ENCODE measurements at places on chromosomes 2 and 18.

GRCh38 chr2:39338502-39338901 lies 94.7 kb upstream of the CDKL4 start:
- no peak for DNase-seq

DNA sequence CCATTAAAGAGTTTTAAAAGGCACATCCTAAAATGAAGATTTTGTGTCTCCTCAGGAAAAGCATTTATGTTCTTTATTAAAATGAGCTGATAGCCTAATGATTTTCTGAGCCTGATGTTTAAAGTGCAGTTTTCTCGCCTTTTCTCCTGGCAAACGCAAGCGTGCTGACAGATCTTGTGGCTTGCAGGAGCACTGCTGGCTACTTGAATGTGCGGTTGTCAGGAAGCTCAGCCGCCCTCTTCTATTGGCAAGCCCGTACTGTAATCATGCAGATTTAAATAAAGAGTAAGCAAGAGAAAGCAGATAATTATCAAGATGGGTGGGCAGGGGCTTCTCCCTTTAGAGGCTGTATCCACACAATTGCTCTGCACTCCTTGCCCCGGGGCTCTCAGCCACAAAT lies 139.5 kb upstream of the SPHKAP start:
- DNase-seq, result no peak

DNA sequence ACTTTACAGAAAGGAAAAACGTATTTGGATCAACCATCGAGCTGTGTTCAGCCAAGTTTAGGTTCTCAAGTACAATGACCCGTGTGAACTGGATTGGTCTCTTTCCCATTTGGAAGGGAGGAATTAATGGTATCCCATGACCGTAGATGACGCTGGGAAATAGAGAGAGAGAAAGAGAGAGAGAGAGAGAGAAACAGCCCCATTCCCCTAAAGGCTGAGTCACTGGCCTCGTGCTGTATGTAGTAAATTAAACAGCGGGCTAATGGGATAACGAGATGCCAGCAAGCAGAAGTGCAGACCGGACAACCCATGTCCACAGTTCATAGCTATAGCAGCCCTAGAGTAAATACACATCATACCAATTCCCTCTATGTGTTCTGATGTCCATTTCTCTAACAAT lies 99.6 kb downstream of the BCL11A start:
- no peak for DNase-seq

DNA sequence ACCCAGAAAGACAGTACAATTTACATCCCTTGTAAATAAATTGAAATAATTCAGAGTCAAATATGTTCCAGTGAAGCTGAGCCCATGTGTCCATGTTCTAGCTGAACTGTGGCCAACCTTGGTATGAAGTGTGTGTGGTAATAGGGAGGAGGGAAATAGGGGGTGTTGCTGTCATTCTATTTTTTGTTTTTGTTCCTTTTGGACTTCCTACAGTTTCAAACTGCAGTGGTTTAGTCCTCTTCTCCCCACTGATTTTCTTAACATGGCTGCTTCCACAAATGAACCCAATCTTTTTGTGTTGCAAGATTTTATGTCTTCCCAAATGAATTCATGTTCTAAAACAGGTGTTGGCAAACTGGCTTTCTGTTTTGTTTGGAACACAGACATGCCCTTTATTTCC lies 156.9 kb downstream of the CCBE1 start:
- no peak for DNase-seq

GRCh38 chr2:180314086-180314485 lies 307.0 kb upstream of the CWC22 start:
- no peak for DNase-seq

DNA sequence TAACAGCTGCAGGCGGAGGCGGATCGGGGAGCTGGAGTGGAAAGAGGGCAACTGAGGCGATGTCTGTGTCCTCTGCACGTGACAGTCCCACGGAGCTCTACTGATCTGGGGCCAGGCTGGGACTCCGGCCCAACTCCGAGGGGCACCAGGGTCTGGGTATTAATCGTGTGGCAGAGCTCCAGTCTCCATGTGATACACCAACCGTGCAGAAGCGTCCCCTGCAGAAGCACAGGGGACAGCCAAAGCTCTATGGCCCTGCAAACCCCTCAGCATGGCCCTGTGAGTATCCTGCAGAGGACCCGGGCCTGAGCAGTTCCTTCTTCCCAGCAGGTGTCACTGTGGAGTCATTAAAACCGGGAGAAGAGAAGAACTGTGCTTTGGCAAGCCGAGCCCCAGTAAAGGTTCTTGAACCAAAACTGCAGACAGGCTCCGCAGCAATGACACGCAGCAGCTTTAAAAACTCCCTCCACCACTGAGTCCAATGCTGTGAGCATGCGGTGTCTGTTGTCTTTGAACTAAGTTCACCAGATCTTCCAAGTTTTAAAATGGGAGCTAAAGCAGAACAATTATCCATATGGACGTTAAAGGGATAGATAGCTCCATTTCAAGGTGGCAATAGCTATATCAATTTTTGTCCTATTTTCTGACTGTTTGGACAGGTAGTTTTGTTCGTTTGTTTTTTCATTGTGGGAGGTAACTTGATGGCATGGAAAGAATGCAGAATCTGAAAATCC lies 79.4 kb downstream of the TMEM182 start:
- no peak for DNase-seq

- DNase-seq, result no peak
Observed at GRCh38 chr2:172228177-172228808, 125.6 kb upstream of the DLX2 start.

DNA sequence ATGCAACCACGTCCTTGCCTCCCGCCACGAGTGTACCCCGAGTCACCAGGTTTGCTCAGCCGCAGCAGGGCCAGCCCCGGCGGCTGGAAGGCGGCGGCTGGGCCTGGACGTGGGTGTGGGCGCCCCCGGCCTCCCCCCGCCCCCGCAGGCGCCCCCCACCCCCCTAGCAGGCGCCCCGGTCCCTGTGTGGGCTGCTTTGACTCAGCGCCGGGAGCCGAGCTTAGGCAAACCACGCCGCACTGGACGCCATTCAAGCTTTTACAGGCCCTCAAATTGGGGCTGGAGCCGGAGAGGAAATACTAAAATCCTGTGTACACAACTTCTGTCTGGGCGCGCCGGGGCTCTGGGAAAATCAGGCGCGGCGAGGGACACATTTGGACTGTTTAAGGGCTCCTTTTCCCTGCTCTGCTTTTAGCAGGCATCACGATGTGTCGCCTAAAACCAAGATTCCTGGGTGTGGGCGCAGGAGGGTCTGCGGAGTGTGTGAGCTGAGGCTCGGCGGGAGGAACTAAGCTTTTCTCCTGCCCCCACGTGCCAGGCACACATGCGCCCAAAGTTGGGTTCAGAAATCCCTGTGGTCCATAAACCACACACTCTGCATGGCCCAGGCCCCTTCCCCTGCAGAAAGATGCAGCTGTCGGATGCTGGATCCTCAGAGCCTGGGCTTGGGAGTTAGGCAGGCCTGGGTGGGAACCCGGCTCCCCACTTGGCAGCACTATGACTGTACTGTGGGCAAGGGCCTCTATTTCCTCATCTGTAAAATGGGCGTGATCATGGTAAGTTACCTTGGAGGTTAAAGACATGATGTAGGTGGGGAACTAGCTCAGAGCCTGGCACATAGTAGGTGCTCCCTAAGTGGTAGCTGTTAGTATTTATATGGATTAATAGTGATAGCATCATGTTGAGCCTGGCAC lies 57.6 kb downstream of the ATOH8 start:
- no peak for DNase-seq

- DNase-seq, result no peak
Observed at GRCh38 chr2:70921031-70921430, 14.7 kb upstream of the ATP6V1B1 start.

DNA sequence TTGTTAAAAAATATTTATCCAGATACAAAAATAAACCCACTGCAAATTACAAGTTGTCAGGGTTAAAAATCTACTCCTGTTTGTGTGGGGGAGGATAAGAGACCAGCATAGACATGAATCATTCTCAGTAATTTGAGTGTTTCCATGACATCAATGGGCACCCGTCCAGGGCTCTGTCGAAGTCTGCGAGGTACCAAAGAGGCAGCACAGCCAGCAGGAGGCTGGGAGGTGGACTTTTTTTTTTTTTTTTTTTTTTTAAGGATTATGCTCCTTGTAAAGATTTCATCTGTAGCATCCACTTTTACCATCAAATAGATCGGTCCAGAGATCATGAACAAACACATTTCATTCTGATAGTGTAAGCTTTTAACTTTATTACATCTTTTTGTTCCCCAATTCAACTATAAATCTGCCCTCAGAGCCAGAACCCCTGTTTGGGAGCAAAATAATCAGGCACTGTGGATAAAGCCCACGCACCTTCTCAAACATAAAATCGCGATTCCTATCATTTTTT lies 182.0 kb downstream of the TCF4 start:
- no peak for DNase-seq

DNA sequence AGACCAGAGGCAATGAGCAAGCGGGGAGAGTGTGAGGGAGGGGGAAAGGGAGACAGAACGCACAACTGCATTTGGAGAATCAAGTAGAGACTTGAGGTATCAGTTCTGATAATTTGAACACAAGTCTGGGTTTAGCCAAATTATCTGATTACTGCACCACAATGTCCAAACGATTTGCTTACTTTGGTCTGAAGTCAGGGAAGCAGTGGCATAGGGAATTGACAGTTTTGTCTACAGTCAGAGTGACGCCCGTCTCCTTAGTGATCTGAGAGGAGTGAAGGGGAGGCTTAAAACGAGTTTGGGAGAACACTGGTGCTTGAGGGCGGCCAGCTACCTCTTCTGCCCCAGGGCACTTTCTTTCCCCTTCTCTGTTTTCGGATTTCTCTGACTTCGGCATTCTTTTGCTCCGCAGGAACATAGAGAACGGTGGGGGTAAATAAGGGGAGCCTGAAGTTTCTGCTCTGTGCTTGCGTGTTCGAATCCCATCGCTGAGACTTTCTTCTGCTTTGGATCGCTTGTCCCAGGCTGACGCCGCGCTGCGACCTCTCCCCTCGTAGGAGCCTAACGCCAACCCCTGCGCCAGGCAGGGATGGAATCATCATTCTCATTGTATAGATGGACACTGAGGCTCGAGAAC lies 2.9 kb upstream of the DLX2 start:
- no peak for DNase-seq
